Heart right ventricle (tissue), 16 donors: ENCODE measurements at places on chromosomes 12 and 14.

GRCh38 chr12:14846876-14847580, 3.7 kb upstream of the ART4 start:
- DNase-seq: no peak

DNA sequence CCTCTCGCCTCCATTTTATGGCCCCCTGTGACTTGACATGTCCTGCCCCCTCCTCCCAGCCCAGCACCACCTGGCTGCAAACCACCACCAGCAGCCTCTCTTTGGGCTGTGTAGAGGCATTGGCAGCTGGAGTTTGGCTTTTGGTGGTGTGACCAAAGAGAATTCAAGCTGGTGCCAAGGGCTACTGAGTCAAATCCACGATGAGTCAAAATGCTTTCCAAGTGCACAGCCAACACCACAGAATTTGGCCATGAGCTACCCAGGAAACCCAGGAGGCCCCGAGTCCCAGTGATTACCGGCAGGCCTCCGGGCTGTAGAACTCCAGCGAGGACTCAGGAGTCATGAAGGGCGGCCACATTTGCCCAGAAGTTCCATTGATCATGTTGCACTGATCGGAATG, 53.8 kb downstream of the SCARB1 start:
- DNase-seq: no peak

DNA sequence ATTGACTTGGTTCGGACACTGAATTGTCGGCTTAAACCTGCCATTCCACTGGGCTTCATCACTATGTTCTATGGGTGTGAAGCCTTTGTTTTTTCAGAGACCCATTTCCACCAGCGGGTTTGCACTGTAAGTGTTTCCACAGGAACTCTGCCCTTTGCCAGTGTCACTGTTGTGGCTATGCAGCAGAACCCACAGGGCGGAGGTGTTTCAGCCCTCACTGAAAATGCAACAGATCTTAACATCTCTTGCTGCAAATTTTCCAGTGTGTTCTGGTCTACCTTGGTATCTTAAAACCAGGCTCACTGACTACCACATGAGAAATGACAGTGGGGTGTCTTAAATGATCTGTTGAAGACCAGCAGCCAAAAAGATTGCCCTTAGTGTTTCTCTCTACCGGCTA, 21.1 kb downstream of the PRKCH start:
- DNase-seq: no peak

- no peak for DNase-seq
These were observed 158.1 kb downstream of the FLRT2 start for GRCh38 chr14:85688006-85688405.

DNA sequence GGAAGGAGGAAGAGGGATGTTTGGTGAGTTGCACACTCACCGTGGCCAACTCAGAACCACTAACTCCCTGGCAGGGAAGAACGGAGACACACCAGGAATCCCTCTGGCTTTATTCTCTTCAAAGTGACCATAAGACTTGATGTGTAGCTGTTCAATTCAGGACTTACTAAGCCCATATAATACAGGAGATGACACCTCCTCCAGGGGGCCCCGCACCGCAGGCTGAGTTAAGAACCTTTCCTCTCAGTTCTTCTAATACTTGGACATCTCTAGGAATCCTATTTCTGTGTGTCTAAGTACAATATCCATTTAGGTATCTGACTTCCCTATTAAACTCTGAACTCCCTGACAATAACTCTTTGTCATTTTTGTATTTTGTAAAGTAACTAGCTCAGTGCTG, 49.5 kb downstream of the DCAF4 start:
- no peak for DNase-seq

GRCh38 chr14:75597149-75597548, 18.7 kb downstream of the FLVCR2 start:
- DNase-seq: no peak

DNA sequence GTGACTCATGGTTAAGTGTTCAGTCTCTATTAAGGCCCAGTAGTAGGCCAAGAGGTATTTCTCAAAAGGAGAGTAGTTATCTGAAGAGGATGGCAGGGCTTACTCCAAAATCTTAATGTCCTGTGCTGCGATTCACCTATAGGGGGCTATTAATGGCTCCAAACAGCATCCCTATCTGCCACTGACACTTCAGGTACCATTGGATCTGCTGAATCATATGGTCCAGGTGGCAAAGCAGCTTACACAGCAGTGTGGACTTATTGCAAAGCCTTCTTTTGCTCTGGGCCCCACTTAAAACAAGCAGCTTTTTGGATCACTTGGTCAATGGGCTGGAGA, 60.8 kb upstream of the ATP2B1 start:
- DNase-seq: no peak

GRCh38 chr12:5170844-5171243, 127.2 kb downstream of the KCNA5 start:
- DNase-seq: no peak

DNA sequence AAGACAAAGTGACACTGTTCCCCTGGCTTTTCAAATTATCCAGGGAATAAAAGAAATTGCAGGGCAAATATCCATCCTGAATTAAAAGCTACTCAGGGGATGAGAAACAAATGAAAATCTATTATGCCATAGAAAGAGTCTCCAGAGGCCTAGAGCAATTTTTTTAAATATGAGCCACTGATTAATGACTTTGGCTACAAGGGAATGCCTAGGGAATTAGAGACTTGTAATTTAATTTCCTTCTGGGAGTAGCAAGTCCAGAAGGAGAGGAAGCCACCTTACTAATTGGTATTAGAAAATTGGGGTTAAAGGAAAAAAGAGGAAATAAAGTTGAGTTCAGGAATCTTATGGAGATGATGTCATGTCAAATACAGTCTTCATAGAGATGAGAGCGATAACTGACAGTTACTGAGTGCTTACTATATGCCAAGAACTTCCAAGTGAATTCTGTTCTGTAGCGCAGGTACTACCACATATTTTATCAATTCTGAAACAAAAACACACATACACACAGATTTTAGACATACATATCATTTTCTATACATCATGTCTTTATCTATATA, 304.4 kb downstream of the DUSP6 start:
- DNase-seq: no peak

DNA sequence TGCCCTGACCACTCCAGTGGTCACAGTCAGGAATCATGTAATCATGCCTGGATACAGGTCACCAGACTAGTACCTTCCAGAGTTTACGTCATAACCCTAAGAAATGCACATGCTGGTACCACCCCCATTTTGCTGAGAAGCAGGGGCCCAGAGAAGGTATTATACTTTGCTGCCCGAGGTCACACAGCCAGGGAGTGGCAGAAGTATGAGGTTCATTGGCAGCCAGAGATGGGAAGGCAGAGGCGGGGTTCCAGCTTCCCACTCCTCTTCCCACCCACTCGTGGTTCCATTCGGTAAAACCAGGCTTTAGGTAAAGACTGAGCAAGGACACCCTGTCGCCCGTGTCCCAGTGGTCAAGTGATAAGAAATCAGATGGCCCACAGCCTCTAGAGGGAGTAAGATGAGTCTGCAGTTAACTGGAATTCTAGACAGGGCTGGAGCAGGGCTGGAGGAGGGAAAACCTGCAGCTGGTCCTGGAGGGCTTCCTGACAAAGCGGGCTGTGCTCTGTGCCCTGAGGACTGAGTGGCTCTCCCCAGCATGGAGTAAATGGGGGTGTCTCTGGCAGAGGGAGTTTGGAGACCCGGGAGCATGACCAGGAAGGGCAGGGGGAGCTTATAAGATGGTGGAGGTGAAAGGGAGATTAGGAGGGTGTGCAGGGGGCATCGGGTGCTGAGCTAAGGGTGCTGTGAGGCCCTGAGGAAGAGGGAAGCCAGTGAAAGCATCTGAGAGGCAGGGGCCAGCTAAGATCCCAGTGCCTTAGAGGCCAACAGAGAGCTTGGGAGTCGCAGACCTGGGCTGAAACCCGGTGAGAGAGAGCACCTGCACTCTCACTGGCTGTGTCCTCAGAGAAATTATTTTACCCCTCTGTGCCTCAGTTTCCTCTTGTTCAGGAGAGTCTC, 5.7 kb downstream of the FAM222A start:
- no peak for DNase-seq

DNA sequence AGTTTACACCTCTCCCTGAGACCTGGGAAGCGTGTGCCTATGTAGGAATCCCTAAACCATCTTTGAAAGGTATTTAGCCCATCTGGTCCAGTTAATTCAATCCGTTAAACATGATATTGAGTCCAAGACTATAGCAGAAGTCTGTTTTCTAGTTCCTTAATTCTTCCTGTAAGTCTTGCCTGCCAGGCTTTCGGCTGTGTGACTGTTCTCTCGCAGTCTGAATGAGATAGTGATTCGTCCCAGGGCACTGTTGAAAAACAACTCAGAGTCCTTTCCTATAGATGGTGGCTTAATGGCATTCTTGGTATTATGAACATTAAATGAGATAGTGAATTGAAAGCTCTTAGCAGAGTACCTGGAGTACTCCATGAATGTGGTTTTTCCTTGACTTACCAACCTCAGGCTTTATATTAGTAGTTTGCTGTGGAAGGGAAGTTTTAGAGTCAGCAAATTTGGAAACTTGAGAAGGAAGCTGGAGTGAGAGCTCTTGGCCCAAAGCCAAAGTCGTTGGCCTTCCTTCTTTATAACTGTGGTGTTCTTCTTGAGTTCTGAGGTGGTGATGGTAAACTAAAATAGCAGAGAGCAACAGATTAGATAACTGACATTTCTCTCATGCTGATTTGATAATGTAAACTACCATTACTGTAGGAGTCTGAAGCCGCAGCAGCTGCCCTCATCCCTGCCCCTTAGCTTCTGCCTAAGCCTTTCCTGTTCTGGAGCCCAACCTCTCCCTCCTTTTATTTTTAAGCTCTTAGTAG, 76.5 kb downstream of the TGFB3 start:
- DNase-seq: no peak

- DNase-seq: no peak
These were observed 198.9 kb upstream of the SFSWAP start for GRCh38 chr12:131511803-131512561.

DNA sequence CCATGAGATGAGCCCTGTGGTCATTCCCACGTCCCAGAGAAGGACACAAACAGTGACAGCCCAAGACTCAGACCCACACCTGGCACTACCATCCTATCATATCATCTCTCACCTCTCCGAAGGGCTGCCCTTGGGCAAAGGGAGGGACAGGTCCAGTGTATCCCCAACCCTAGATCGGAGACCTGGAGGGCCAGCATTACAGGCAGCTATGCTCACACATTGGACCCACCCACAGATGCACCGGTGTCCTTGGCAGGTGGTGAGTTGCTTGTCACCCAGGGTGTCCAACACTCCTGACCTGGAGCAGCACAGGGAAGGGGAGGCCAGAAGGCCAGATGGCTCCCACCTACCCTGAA, 117.4 kb downstream of the DICER1 start:
- DNase-seq: no peak

- DNase-seq: no peak
These were observed 1331.5 kb upstream of the TMEM132C start for GRCh38 chr12:126935435-126935834.

DNA sequence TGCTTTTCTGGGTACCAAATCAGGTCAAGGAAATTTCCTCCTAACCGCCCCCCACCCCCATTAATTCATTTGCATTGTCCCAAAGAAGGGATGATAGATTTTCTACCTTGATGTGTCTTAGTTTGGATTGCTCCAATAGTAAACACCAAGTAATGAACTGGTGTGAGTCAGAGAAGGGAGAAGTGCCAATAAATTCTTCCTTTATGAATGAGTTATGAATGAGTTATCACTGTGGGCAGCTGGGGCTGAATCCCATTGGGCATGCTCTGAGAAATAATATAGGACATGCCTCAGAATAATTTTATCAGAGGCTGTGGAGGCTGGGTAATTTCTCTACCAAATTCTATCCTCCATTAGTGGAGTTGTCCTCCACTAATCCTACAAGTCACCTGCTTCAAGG, 277.9 kb upstream of the FLRT2 start:
- no peak for DNase-seq

DNA sequence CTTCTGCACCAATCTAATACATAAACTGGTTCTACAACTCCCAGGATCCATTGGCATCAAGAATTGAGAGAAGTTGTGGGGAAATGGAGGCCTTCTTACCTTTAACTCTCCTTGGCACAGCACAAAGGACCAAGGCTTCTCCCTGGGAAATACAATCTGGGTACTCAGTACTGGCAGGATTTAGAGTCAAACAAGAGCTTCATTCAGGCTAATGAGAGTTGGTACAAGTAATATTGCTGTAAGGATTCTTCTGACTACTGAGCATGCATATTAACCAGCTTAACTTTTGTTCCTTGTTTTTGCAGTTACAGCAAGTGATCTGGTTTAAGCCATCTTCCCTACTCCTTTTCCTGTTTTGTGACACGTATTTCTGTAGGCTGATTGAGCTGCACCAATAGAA, 76.2 kb upstream of the FERMT2 start:
- DNase-seq: no peak

GRCh38 chr14:97380539-97380941, 583.4 kb downstream of the VRK1 start:
- no peak for DNase-seq

DNA sequence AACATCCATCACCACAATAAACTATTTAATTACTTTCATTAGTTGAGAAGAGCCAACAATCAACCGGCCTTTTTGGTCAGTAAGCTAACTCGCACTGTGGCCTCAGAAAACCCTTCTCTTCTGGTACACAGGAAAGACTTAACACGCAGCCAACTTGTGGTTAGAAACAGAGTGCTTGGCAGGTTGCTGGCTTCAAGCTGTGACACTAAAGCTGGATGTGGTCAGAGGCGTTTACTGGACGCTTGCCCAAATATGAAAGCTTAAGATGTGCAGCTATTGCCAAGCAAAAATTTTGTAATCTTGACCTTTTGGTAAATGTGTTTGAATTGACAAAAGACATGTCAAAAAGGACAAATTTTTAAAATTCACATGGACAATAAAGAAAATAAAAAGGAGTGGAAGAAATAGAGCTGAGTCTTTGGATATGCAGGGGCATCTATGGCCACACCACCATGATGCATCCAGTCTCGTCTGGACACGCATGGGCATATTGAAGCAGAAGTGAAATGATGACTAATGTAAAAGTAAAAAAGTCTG, 2.6 kb upstream of the KLRK1 start:
- DNase-seq: peak; percentile 59

- DNase-seq: no peak
These were observed 706.9 kb upstream of the STXBP6 start for GRCh38 chr14:25756876-25757275.

DNA sequence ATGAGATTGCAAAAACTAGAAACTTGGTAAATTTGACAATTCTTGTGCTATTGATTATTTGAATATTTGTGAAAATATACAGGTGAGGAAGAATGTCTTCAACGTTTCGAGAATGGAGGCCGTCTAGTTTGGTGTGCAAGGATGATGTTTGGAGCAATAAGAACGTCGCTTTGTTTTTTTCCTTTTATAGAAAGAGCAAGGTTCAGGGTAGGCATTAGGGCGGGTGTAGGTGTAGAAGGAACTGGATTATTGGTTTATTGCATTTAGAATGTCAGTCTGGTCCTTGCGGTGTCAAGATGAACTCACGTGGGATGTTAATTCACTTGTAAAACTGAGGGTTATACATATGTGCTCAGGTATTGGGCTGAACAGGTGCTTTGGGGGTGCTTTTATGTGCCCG, 1.1 kb downstream of the RPS26 start:
- no peak for DNase-seq

GRCh38 chr14:51487848-51488247, 163.9 kb upstream of the FRMD6 start:
- no peak for DNase-seq
